Stimulated activated CD4-positive, alpha-beta T cell treated with anti-CD3 and anti-CD28 coated beads, Interleukin-4, amount 100 ng/mL, for 24 hours (primary cell): ENCODE measurements at places on chromosomes 2 and 18.

DNA sequence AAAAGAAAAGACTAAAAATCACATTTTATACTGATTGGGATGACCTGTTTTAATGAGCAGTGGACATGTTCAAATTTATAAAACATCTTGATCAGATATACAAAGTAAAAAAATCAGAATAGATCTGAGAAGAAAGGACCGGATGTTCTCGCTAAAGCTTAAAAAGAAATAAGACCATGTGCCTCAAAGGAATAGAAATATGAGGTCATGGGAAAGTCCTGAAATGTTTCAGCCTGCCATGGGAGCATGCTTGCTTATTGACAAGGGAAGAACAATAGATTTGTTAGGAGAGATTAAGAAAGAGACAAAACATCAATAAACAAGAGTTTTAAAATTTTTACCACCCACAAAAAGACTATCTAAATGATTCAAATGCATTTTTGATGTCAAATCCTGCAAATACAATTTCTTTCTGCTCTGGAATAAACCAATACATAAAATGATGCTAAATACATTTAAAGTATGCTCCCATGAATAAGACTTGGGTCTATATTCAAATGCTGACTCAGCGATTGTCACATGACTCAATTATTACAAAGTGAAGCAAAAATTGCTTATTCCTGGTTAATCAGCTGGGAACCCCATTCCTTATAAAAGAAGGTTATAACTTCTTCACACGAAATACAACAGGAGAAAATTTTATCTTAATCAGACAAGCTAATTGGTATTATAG, 633.9 kb upstream of the PKDCC start:
- no peak for DNase-seq

GRCh38 chr2:156541229-156541628, 105.0 kb downstream of the GPD2 start:
- no peak for DNase-seq

GRCh38 chr2:74735564-74735963, 81.5 kb downstream of the SEMA4F start:
- DNase-seq, result no peak

GRCh38 chr18:384897-385296, 115.6 kb downstream of the COLEC12 start:
- no peak for DNase-seq

- no peak for DNase-seq
Observed at GRCh38 chr18:79374408-79375171, 21.1 kb upstream of the NFATC1 start.

- DNase-seq, result no peak
Observed at GRCh38 chr2:147174824-147175254, 670.0 kb upstream of the ACVR2A start.

DNA sequence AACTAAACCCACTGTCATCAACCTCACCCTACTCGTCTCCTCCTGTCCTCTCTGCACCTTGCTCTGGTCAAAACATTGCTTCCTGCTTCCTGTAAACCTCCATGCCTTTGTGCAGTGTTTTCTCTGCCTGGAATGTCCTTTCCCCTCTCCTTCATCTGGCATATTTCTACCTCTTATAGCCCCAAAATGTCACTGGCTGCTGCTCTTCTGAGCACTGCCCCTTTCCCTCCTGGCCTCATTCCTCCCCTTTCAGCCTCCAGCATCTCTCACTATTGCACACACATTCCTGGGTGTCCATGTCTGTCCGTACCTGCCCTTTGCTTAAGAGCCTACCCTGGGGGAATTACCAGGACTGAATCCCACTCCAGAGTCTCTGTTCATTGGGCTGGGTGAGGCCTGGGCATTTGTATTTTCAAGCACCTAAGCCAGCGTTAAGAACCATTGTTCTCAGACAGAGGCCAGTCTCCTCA, 84.9 kb downstream of the MOGAT1 start:
- DNase-seq, result no peak

- peak; percentile 36 for DNase-seq
Observed at GRCh38 chr2:134232868-134233727, 20.8 kb upstream of the MGAT5 start.

- no peak for DNase-seq
Observed at GRCh38 chr2:78941751-78942150, 83.8 kb upstream of the REG3G start.

GRCh38 chr2:151334082-151334815, 23.1 kb upstream of the TNFAIP6 start:
- no peak for DNase-seq

- no peak for DNase-seq
Observed at GRCh38 chr2:129906861-129907235, 72.6 kb upstream of the RAB6C start.

- DNase-seq, result no peak
Observed at GRCh38 chr18:55300421-55300935, 287.5 kb downstream of the TCF4 start.

DNA sequence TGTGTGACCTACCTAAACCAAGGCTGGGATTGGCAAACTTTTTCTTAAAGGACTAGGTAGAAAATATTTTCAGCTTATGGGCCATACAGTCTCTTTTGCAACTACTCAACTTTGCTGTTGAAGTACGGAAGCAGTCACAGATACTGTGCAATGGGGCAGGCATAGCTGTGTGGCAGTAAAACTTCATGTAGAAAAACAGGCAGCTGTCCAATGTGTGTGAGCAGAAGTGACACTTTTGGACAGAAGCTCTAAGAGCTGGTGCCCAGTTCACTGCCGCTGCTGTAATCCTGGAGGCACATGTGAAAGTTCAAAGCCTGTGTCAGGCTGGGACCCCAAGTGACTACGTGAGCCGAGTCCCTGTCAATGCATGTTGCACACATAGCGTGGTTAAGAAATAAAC, 46.7 kb downstream of the MAPK4 start:
- DNase-seq, result no peak

GRCh38 chr18:9025091-9025838, 77.2 kb upstream of the NDUFV2 start:
- no peak for DNase-seq

DNA sequence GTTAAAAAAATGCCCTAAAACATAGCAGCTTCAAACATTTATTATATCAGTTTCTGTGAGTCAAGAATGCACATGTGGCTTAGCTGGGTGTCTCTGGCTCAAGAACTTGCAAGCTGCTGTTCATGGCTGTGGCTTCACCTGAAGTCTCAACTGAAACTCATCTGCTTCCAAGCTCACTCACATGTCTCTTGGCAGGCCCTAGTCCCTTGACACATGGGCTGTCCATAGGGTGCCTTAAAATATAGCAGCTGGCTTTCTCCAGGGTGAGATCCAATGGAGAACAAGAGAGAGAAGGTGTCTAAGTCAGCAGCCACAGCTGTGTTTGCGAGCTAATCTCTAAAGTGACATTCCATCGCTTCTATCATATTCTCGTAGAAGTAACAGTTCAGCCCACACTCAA, 152.8 kb downstream of the DSEL start:
- DNase-seq, result no peak

GRCh38 chr2:18125303-18125702, 246.8 kb downstream of the KCNS3 start:
- DNase-seq, result no peak

GRCh38 chr18:23143815-23144261, 8.6 kb downstream of the CABLES1 start:
- DNase-seq, result no peak

DNA sequence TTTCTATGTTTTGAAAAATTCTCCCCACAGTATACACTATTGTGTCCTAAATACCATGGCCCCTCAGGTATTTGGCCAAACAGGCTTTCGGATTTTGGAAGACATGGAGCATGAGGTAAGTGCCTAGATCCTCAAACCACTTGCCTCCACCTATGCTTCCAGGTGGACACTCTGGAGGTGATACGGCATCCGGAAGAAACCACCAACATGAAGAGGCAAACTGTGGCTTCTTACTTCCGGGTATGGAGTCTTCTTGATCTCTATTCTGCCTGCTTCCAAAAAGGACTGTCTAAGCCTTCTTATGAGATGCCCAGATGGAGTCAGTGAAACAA, 252.0 kb upstream of the SP5 start:
- DNase-seq, result no peak
